Caki2 (cell line): ENCODE measurements at places on chromosomes 7 and 10.

DNA sequence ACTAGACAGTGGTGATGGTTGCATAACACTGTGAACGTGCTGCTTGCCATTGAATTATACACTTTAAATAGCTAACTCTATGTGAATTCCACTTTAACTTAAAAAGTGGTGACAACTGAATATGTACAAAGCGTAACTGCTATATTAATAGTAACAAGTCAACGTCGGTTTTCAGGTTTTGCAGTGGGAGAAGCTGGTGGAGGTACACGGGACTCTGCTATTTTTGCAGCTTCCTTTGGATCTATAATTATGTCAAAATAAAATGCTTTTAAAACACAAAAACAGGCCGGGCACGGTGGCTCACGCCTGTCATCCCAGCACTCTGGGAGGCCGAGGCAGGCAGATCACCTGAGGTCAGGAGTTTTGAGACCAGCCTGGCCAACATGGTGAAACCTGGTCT, 21.0 kb downstream of the AP5Z1 start:
- DNase-seq, result no peak

DNA sequence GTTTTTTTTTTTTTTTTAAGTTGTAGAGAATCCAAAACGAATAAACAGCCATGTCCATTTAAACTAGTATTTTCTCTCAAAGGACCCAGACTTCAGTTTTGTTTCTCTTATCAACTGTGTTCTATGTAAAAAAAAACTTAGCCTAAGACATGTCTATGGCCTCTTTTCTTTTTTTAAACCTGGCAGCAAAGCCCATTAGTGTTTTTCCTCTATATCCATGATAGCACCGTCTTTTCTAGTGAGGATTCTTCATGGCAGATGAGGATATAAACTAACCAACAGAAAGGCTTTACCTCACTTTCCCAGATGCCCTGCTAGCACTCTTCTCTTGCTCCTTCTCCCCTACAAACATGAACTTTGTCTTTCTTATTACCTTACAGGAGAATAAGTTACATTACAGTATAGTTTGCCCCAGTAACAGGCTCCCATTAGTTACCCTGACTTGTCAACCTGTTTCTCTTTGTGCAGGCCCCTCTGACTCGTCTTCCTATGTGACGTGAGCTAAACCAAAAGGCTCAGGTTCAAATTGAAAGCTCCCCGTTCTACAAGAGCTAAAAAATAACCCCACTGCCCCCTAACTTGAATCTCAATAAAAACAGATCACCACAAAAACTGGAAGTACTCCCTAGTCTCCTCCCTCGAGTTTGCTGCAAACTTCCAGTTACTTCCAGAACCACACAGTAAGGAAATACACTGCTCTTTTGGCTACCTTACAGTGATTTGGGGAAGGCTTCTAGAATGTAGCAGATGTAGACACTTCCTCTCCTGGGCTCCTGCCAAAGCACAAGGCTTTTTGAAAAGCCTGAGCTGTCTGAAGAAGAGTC, 20.1 kb downstream of the P4HA1 start:
- DNase-seq, result no peak

DNA sequence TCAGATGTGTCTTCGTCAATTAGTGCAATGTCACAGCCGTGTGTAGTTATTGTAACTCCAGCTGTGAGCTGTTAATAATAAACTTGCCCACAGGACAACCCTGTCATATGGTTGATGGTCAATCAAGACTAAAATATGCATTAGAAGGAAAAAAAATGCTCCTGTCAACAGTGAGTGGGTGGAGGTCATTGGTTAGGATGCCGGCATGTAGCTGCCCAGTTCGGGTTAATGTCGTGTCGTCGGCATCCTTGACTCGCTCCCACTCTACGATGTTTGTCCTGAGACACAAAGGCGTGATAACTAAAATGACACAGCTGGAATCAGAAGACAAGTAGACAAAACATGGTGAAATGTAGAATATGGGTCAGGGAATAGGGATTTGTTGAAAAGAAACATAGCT, 442.8 kb upstream of the NPVF start:
- peak; percentile 92 for DNase-seq

GRCh38 chr7:47875406-47875805, 72.9 kb downstream of the PKD1L1 start:
- no peak for DNase-seq

- DNase-seq, result peak; percentile 48
Measured at GRCh38 chr10:107971973-107972372, 807.5 kb upstream of the SORCS1 start.
